Osteocyte (in vitro differentiated cells): ENCODE measurements at places on chromosomes 11 and 22. TPM values are rescaled to one million over a fixed set of nuclear protein-coding genes. Genes with fewer than 3 reads are reported as not detected.

DNA sequence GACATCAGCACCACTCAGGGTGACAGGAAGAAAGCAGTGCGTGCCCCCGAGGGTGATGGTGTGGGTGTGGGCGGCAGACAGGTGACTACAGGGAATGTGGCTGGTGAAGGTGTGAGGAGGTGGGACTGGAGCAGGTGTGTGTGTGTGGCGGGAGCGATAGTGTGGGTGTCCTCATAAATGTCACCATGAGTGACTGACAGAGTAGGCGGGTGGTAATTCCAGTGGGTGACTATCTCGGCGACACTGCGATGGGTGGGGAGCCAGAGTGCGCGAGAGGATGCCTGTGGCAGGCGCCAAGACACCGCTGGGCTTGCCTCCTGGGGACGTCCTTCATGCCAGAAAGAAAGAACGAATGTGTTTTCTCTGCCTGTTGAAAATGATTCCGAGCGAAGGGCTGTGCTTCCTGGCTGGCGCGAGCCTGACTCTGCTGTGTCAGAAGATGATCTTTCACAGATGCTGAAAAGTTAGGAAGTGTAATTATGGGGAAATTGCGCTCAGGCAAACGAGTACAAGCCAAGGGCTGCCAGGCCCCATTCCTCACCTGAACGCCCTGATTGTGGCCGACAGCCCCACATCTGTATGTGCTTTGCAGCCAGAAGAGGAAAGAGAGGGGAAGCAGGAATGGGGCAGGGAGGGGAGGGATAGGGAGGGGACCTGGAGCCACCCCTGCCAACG lies 98.8 kb upstream of the CD82 start:
- no peak for DNase-seq

DNA sequence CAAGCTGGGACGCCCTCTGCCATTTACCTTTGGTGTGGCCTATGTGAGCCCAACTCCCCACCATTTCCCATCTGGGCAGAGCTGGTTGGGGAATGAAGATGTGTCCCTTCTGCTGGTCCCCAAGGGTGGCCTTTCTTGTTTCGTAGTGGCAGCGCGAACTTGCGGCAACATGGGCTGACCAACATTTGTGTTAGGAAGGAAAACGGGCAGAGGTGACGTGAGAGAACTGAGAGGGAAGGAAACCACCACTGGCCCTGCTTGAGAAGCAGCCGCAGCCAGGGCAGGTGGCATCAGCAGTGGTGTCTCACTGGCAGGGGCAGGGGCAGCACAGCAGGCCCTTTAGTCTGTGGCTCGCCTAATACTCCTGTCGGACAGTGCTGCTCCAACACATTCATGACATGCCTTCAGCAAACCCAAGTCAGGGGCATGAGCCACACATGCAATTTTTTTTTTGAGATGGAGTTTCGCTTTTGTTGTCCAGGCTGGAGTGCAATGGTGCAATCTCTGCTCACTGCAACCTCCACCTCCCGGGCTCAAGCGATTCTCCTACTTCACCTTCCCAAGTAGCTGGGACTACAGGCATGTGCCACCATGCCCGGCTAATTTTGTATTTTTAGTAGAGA lies 29.9 kb downstream of the LRRC74B start:
- DNase-seq = no peak

DNA sequence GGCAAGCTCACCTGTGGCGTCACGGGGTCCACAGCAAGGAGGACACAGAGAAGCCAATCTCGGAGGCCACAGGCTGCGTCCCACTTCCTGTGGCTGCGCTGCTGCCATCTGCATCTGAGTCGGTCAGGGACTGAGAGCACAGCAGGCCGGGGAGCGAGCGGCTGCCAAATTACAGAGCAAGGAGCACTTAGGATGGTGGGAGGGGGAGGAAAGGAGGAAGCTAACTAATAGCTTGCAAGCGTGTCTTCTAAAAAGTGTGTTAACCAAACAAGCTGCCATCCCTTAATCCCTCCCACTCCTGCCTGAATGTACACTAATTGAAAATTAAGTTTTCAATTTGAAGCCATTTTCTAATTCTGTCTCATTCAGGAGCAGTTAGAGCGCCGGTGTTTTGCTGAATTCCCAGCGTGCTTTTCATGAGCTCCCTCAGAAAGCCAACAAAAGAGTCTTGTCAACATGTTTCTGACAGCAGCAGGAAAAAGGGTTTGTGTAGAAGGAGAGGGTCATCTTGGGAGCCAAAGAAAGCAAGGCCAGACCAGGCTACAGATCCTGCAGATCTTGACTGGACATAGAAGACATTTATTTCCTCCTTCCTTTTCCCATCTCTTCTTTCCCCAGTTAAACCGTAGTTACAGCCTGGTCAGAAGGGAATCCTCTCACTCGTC lies 42.4 kb upstream of the API5 start:
- no peak for DNase-seq

Gene CARS1
- 134 and 148 TPM in 2 replicates for total RNA-seq

- DNase-seq = no peak
These were observed 11.9 kb downstream of the CELF1 start for GRCh38 chr11:47541070-47541469.

Gene CARD18
- not detected in 2 replicates for total RNA-seq

- no peak for DNase-seq
These were observed 51.5 kb downstream of the LHFPL7 start for GRCh38 chr22:24894998-24895397.

Gene CEND1
- total RNA-seq = 0.21 and 0.27 TPM in 2 replicates

Gene MMP3
- not detected in 2 replicates for total RNA-seq

- no peak for DNase-seq
These were observed 20.1 kb upstream of the FCHSD2 start for GRCh38 chr11:73162196-73162740.

Gene POGLUT3
- 45.2 and 50.7 TPM in 2 replicates for total RNA-seq

Gene TEAD1
- 152 and 154 TPM in 2 replicates for total RNA-seq

GRCh38 chr11:36564376-36565030 lies 3.3 kb upstream of the RAG1 start:
- DNase-seq = no peak

GRCh38 chr11:107707807-107708206 lies 4.0 kb downstream of the SLN start:
- no peak for DNase-seq
